Stimulated activated CD4-positive, alpha-beta T cell treated with anti-CD3 and anti-CD28 coated beads, Interleukin-1b, Interleukin-23, amount 100 ng/mL, for 1 hour (primary cell): ENCODE measurements at places on chromosomes 5 and 9.
A peak's percentile ranks its signal among the peaks of the same experiment; 100 is the strongest.

- no peak for DNase-seq
Measured at GRCh38 chr5:6222121-6222520, 156.2 kb downstream of the MED10 start.

- DNase-seq, result no peak
Measured at GRCh38 chr5:5588887-5589826, 166.7 kb downstream of the ICE1 start.

DNA sequence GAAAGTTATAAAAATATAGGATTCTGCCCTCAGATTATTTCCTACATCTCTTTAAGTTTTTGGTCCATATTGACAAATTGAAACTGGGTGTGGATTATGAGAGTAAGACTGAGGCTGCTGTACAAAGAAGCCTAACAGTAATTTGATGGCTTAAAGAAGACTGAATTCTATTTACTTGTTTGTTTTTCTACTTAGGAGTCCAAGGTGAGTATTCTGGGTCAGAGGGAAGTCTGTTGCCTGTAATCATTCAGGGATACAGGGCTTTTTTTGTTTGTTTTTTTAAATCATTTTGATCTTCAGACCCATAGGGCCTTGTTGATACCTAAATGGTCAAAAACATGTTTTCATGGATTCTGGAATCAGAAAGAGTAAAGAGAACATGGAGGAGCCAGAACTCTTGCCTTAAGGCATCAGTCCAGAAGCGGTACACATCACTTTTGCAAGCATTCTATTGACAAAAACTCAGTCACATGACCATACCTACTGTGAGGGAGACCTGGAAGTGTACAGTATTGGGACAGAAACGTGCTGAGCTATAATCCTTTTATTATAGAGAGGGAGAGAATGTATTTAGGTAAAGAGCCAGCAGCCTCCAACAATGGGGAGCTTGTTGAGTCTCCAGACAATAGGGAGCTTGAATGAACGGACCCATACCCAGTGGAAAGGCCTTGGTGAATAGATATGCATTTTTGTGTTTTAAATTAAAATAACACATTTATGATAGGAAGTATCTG, 102.7 kb downstream of the LRRC70 start:
- no peak for DNase-seq

DNA sequence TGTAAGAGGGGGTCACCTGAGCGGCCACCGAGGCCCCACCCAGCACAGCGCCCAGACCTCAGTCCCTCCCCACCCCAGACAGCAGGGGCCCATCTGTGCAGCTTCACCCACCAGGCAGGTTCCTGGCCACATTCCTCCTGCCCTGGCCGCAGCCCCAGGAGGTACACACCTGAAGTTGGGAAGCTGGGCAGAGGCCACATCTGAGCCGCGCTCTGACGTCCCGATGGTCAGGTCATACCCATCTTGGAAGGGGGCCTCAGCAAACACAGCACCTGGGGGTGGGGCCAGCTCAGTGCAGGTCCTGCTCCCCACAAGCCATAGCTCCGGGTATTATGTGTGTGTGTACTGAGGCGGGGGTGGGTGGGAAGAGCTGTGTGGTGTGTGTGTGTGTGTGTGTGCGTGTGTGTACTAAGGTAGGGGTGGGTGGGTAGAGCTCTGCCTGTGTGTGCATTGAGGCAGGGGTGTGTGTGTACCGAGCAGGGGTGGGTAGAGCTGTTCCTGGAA, 5.6 kb downstream of the SPOUT1 start:
- DNase-seq, result no peak

DNA sequence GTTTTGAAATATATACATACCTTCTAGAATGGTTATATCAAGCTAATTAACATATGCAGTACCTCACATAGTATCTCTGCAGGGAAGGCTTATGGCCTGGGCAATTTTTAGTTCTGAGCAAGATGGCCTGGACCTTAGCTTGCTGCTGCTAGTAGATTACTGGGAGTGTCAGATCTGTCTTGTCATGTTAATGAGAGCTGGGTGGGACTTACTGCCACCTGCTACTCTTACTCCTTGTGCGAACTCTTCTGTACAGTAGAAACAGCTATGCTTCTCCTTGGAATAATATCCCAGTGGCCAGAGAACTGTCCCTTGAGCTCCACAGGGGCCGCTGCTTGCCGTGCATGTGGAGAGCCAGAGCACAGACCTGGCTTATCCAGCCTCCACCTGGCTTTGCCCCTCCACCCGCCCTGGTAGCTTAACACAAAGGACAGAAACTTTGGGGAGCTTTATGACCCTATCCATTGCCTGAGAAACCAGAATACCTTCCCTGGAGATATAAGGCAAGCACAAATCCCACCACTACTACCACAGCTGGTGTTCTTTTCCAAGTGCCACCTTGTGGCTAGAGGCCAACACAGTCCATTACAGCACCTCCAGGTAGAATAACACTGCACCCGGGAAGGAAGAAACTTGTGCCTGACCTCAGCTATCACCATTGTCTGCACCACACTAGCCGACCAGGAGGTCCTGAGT, 74.4 kb upstream of the RUSC2 start:
- no peak for DNase-seq

DNA sequence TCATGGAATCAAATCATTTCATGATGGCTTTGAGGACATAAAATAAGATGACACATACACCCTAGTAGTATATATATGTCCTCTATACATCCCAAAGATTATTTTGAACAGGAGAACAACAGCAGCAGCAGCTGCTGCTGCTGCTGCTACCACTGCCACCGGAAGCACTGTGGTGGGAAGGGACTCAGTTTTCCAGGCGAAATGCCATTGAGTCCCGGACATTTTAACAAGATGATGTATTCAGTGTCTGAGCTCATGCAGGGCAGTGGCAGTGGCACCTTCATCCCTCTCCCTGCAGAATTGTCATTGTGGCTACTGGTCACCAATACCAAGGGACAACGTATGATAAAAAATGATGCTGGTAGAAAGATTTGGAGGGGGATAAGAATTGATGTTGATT, 151.3 kb downstream of the CHSY3 start:
- DNase-seq, result no peak

- DNase-seq, result peak; percentile 25
Measured at GRCh38 chr5:7815892-7816534, 34.9 kb downstream of the CFAP90 start.
